ENCODE measurements at places on chromosomes 4 and X.
A peak's percentile ranks its signal among the peaks of the same experiment; 100 is the strongest.

GRCh38 chrX:110836451-110836850 is 40.8 kb upstream of the CHRDL1 start:
- DNase-seq: no peak

DNA sequence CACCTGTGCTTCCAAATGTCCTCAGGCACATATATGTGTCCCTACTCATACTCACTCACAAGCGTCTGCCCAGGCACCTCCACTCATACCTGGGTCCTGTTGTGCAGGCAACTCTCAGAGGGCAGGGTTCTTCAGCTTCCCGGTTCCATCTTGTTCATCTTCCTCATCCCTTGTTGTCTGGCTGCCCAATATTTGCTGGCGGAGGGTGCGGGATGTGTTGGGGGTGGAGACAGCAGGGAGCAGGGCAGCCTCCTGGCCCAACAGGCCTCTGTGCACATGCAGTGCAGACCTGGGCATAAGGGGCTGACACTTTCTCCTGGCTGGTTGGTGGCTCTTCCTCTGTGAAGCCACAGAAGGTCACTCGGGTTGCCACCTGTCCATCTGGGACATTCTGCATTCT is 32.1 kb downstream of the NBDY start:
- no peak for DNase-seq

DNA sequence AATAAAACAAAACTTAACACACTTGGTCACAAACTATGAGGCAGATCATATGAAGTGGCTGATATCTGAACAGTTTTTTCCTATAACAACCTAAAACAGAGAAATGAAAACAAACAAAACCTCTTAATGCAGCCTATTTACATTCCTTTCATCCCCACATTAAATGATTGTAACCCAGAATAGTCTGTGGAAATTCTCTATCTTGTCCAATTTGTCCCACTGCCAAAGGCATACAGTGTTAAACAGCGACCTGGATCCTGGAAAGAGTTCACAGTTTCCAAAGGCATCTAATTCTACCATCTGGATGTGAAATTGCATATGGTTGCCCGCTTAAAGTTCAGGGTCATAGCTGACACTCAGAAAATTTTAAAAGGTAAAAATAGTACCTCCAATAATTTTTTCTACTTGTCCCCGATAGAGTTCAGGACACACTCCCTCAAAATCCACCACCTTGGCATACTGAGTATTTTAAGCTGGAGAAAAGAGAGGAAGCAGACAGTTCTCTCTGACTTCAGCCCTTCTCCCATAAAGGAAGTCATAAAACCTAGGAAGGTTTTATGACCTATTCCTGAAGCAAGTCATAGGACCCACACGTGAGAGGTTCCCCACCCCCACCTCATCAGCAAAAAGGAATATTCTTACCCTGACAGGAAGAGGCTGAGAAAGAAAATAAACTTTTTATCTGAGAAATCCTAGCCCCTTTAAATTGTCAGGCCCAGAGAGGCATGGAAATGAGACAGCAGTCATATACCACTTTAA is 270.2 kb downstream of the PAPSS1 start:
- DNase-seq: no peak

- peak; percentile 74 for DNase-seq
Observed at GRCh38 chr4:13174001-13174400, 310.1 kb downstream of the RAB28 start.

GRCh38 chrX:45745479-45745878 is 544.8 kb upstream of the DIPK2B start:
- DNase-seq: peak; percentile 16

- peak; percentile 86 for DNase-seq
Observed at GRCh38 chr4:1215141-1216075, 33.5 kb downstream of the CTBP1 start.

- DNase-seq: no peak
Observed at GRCh38 chr4:106149911-106150310, 166.1 kb downstream of the TBCK start.

DNA sequence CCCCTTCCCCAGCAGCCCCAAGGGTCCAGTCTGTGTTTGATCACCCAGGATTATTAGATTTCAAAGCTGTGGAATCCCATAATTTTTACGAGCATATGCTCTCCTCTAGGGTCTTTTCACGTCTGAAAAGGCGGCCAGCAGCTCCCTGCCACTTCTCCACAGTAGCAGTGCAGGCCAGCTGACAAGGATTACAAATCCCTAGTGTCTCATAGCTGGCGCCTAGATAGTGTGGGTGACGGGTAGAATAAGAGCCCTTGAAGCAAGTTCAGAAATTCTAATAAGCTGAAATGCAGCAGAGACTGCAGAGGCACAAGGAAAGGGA is 79.4 kb downstream of the RLIM start:
- no peak for DNase-seq

DNA sequence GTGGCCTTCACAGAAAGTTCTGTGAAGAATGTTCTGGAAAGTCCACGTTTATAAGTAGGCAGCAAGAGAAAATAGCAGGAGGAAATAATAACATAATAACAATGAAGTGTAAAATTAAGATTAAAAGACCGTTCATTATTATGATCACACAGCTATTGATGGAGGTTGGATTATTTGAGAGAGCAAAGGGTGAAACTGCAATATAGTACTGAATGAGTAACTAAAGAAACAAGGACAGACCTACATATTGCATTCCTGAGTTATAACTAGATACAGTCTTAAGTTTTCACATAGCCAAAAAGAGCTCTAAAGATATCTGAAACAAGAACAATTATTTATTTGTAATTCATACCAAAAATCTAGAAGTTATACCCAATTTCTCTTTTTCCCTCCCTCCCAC is 122.9 kb upstream of the TMEM164 start:
- DNase-seq: no peak

GRCh38 chr4:28469387-28469786 is 1608.7 kb downstream of the STIM2 start:
- peak; percentile 22 for DNase-seq

- DNase-seq: peak; percentile 81
Observed at GRCh38 chrX:16838202-16839066, 31.7 kb downstream of the RBBP7 start.

DNA sequence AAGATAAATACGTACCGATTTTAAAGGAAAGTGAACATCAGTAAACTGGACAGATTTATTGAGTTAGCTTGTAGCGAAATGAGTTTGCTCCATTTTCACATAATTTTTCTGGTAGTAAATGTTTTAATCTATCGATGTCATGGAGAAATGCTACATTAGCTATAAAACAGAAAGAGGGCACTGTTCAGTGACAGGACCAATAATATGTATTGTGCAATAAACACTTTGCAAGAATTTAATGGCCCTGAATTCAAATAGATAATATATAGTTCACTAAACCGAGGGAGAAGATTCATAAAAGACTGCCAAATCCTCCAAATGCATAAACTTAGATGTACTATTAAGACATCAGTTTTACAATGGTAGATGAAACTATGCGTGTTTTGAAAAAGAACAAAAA is 516.3 kb downstream of the ADGRL3 start:
- DNase-seq: no peak

DNA sequence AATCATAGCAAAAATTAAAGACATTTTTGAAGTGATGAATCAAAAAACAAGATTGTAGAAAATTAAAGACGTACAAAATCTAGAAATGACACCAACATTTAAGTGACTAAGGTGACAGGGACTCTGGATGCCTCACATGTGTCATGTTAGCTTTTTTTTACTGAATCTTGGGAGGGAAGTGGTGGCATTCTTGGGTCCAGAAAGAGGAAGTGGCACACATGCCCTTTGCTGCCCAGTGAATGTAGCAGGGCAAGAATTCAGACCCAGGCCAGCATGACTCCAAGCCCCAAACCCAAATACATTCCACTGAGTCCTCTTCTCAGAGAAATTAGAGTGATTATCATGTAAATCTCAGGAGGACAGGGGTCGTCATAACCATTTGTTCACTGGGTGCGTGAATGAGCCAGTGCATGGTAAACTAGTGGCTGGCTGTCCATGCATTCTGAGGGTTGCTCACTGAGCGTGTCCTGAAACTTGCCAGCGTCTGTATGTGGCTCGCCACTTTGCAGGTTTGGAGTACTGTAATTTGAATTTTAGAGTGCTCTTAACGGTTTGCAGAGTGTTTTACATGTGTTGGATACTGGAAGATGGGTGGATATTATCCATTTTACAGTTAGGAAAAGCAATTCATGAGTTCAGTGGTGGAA is 55.4 kb upstream of the TBC1D14 start:
- DNase-seq: no peak
